ENCODE measurements at places on chromosomes 7 and 10.

GRCh38 chr10:33098951-33099663 is 141.1 kb upstream of the ITGB1 start:
- no peak for DNase-seq

DNA sequence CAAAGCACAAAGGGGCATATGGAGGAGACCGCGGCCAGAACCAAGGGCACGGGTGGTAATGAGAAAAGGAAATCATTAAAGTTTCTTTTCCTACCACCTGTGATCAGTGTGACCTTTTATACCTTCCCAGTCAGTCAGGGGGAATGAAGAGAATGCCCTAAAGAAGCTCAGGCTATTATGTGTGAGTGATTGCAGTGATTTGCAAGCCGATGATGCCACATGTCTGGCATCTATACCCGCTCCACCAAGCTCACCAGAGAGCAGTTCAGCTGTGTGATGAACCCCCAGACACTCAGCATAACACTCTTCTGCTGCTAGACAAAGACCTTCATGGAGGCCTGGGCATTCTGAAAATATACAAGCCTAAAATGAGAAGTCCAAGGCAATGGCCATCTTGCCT is 106.2 kb upstream of the AGK start:
- DNase-seq, result no peak

GRCh38 chr10:114868870-114869519 is 47.4 kb downstream of the FHIP2A start:
- DNase-seq, result no peak

DNA sequence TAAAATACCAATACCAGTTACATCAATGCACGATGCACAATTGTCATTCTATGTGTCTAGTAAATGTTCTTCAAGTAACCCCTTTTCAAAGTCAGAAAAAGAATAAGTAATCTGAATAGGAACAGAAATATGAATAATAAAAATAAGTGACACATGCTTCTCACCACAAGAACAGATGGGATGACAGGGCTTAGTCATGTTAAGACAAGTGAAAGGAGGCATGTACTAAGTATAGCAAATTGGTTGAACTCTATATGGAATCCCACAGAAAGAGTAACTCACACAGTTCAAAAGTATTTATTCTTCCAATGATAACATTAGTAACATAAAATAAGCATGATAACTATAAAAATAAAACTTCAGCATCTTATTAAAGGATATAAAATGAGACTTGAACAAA is 100.9 kb upstream of the TAS2R16 start:
- no peak for DNase-seq

- peak; percentile 14 for DNase-seq
These were observed 66.8 kb upstream of the COL13A1 start for GRCh38 chr10:69734797-69735468.

DNA sequence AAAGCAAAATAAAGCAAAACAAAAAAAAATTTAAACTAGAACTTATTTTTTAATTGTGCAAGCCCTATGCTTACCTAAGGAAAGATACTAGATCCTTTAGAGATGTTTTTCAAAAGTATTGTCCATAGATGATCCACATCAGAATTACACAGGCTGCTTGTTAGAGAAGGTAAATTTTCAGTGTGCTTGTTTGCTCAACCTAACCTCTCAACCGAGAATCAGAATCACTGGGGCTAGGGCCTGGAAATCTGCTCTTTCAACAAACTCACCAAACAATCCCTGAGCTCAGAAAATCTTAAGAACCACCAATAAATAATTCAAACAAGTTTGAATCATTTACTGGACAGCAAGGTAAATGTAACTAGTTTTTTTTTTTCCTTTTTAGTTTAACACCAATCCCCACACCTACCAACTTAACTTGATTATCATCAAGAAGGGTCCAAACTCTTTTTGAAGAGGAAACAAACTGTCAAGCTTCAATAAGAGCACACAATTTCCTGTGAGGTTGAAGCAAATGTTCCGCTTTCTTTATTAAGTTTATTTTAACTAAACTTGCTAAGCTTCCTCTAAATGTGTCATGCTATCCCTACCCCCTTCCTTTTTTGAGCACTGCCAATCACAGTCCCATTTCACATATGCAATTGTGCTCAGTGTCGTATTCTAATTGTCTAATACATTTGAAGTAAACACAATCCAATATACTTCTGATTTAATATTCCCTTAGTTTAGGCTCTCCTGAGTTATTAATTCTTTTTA is 7.4 kb upstream of the TSPAN33 start:
- DNase-seq, result no peak

- DNase-seq, result no peak
These were observed 25.1 kb upstream of the PDZD8 start for GRCh38 chr10:117400329-117400728.

DNA sequence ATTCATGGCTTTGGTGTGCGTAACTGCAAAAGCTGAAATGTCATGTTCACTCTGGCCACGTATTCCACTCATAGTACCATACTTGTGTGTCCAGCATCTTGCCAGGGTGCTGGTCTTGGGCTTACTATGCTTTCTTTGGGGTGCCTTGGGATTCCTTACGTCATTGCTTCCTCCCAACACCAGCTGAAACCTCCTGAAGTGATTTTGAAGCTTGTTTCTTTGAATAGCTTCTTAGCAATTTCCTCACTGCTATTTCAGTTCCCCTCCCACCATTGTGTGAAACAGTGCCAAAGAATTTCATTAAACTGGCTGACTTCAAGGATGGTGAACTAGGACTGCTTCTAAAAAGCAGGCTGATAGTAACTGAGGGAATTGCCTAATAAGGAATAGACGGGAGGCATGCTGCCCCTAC is 36.9 kb downstream of the ENTPD1 start:
- DNase-seq, result no peak

GRCh38 chr7:107725138-107725740 is 18.7 kb upstream of the CBLL1 start:
- DNase-seq, result peak; percentile 55

GRCh38 chr10:132676193-132676891 is 109.6 kb downstream of the NKX6-2 start:
- no peak for DNase-seq

- no peak for DNase-seq
These were observed 44.9 kb upstream of the CNPY1 start for GRCh38 chr7:155591055-155591775.

DNA sequence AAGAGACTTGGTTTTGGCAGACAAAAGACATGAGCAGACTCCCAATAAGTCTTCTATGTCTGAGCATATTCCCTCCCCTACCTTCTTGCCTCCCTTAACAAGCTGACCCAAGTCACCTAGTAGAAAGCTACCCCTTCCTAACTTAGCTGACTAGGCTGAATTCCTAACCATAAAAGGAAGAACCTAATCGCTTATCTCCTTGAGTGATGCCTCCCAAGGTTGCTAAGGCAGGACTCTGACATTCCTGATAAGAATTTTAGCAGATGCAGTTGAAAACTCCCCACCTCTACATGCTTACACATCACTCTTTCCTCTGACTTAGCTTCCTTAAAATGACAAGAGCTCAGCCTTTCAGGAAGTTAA is 704.7 kb upstream of the MBL2 start:
- no peak for DNase-seq

GRCh38 chr7:26667514-26668133 is 196.8 kb downstream of the SKAP2 start:
- DNase-seq, result peak; percentile 35

- DNase-seq, result no peak
These were observed 120.0 kb downstream of the MALRD1 start for GRCh38 chr10:19168584-19168983.

DNA sequence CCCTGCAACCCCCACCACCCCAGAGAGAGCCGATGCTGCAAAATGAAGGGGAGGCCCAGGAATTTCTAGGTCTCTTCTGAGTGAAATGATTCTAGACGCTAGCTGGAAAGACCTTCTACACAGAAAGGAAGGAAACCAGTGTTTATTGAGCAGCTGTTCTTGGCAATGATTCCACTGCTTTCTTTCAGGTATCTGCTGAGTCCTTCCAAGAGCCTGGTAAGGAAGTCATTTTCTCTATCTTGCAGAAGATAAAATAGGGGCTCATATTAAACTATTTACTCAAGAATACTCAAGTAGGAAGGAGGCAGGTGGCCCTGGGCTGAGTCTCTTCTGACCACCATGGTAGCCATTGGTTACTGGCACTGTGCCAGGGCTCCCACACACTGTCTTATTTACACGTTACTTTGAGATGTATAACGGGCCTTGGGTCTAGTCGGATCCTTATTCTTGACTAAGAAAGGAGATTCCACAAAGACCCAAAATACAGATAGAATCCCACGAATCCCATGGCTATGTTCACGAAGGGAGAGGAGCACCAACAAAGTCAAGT is 112.1 kb downstream of the GALNT11 start:
- DNase-seq, result no peak

GRCh38 chr10:11891776-11892486 is 68.8 kb downstream of the PROSER2 start:
- DNase-seq, result no peak

GRCh38 chr10:8331387-8331786 is 276.9 kb downstream of the GATA3 start:
- DNase-seq, result no peak

DNA sequence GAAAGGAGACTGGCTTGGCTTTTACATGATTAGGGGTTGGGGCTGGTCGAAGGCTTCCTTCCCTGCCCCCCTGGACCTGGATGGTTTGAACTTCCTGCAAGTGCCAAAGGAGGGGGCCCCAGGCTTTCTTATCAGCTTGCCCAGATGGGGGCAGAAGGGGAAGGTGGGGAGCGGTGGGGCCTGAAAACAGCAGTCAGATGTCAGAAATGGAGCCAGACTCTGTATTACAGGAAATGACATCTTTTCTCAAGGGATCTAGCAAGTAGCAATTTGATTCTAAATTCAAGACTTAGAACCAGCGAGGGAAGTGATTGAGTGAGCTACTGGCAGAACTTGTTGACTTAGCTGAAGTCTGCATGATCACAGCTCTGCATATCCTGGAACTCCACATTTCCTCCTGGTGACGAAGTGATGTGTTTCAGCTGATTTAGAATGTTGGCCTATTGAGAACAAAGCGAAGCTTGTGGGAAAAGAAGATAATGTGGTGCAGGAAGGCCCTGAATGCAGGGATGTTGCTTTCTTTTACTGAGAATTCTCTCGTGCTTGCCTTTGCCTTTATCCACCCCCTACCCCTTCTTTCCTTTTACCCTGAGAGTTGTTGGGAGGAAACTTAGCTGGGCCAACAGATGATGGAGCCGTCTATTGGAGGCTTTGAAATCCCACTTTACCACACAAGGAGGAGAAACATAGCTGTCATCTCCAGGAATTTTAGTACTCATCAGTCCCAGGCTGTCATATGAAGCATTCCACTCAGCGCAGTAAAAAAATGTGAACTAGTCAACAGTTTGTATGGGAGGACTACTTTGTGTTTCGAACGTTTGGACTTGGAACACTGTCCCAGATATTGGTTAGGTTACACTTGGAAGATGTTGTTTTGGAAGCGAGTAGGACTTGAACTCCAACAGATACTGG is 43.2 kb downstream of the CCNY start:
- DNase-seq, result no peak
